ENCODE measurements at places on chromosomes 7 and 10.

- DNase-seq: no peak
Observed at GRCh38 chr7:17940951-17941431, 697 bp upstream of the SNX13 start.

DNA sequence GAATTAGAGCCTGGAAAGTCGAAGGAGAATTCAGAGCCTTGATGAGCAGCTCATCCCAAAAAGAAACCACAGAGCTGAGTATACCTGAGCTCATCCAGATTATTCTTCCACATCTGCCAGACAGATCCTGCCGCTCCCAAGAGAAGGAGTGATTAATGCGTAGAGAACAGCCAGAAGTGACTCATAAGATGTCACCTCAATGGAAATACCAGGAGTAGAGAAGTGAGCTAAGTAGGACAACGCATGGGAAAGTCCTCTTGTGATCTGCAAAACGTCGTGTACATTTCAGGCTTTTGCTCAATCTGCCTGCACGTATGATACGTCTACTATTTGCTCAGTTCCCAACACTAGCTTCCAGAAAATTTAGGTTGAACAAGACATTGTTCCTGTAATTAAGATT is 230.5 kb upstream of the AUTS2 start:
- peak; percentile 76 for DNase-seq

DNA sequence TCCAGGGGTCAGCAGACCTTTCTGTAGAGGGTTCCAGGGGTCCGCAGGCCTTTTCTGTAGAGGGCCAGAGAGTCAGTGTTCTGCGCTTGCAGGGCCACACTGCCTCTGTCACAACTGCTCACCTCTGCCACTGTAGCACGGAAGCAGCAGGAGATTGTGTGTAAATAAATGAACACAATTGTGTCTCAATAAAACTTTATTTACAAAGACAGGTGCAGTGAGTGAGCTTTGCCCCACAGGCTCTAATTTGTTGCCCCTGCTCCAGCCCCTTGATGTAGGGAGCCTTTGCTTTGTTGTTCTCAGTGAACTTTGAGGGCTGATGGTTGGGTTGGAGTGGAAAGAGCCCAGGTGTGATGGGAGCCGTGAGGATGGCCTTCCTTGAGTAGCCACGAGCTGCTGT is 67.8 kb downstream of the MGMT start:
- DNase-seq: no peak

DNA sequence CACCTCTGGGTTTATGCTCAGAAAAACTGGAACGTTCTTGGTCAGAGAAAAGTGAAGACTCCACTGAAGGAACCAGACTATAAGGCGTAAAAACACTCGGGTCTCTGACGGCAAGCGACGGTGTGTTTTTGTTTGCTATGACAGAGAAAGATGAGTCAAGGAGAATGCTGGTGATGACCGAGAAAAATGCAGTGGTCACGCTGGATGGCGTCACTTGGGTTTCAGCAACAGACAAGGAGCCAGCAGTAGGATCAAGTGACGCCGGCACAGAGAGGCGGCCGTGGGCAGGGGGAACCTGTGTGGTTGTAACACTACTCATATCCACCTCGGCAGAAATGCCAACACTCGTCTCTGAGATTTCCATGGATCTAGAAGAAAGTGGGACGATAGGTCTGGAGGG is 63.4 kb downstream of the KIAA1549 start:
- no peak for DNase-seq

- no peak for DNase-seq
Observed at GRCh38 chr7:132446260-132446659, 130.0 kb downstream of the PLXNA4 start.

DNA sequence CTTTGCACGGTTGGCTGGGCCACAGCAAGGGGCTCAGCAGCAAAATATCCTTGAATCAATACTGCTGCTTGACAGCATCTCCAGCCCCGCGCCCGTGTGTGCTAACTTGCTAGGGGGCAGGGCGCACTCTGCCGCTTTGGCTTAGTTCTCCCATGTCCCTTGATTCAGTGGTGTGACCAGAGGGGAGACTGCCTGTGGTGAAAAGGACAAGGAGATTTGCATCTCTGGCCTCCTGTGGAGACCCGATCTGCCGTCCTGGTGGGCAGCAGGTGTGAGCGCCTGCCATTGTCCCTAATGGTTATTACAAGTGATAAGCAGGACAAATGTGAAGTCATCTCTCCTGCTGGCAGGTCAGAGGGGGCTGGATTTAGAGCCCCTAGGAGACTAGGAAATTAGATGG is 500.2 kb upstream of the GALNT17 start:
- DNase-seq: no peak

- no peak for DNase-seq
Observed at GRCh38 chr7:104993217-104993862, 20.7 kb upstream of the KMT2E start.

GRCh38 chr10:42941790-42942189 is 135.1 kb upstream of the RET start:
- no peak for DNase-seq

DNA sequence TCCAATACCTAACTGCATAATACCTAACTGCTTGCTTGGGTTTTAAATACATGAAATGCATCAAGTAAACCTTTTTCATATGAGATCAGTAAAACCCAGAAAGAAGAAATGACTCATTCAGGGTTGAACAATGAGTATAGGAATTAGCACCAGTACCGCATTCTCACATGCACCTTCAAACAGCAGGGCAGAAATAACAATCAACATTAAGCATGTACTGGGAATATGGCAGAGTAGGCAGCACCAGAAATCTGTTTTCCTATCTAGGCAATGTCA is 850.3 kb upstream of the SORCS1 start:
- DNase-seq: no peak

- no peak for DNase-seq
Observed at GRCh38 chr7:97298561-97298960, 181.1 kb downstream of the SDHAF3 start.

DNA sequence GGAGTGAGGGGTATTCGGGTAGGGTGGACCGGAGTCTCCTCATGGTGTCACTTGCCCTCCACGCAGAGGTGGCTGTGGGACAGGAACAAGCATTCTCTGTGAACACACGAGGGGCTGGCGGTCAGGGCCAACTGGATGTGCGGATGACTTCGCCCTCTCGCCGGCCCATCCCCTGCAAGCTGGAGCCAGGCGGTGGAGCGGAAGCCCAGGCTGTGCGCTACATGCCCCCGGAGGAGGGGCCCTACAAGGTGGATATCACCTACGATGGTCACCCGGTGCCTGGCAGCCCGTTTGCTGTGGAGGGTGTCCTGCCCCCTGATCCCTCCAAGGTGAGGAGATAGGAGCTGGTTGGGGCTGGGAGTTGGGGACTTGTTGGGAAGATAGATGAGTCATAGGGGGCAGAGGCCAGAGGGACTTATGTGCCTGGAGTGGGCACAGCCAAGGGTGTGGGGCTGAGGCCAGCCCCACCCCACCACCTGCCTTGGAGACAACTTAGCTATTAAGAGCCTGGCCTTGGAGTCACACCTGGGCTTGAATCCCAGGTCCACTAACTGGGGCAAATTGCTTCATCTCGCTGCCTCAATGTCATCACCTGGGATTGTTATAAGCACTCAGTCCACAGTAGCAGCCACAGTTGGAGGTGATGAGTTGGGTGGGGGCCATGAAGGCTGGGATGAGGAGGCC is 13.9 kb downstream of the FLNC start:
- no peak for DNase-seq

DNA sequence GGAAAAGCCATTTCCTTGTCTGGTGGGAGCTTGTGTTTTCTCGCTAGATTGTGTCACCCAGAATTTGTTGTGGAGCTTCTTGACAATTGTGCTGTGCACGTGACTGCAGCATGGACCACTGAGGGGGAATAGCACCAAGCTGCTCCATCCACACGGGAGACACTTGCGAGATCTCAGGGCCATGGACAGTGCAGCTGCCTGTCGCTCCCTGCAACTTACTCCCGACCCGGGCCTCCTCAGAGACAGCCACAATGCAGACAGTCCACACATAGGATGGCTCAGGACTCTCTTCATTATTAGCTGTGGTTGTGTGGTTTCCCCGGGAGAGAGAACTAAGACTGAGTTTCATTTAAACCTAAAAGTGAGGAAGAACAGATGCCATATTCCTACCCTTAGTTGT is 673.2 kb upstream of the GALNT17 start:
- DNase-seq: no peak

GRCh38 chr7:92052684-92053083 is 81.6 kb downstream of the CYP51A1 start:
- no peak for DNase-seq

- no peak for DNase-seq
Observed at GRCh38 chr10:110764793-110765512, 106.8 kb upstream of the PDCD4 start.

GRCh38 chr7:102393467-102393866 is 2.7 kb upstream of the PRKRIP1 start:
- no peak for DNase-seq

GRCh38 chr10:132538031-132538789 is 623 bp downstream of the INPP5A start:
- DNase-seq: no peak

GRCh38 chr7:47818796-47819606 is 129.3 kb downstream of the PKD1L1 start:
- peak; percentile 74 for DNase-seq

- DNase-seq: no peak
Observed at GRCh38 chr7:55148571-55148970, 129.8 kb downstream of the EGFR start.

DNA sequence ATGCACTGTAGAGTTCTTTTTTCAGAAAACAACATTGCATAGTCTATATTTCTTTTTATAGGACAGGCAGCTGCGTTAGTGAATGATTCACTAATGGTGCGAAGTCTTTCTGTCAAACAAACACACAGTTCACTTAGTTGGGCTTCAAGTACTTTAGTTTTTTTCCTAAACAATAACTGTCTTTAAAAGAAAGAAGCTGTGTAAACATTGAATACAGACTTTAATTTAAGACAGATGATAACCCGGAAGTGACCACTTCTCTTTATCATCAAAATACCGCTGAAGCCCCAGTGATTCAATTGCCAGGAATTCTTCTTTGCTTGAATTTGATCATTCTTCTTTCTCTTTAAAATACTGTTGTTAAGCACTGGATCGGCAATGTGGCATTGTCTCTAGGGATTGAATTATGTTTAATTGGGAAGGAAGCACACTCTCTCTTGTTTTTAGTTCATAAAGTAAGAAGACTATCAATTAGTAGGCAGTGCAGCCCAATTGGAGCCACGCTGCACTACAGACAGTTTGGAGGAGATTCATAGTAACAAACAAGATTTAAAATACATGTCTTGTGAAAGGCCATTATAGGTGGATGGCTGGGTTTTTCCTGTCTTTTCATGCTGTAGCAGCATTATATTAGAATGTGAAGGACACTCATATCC is 30.4 kb downstream of the CNTNAP2 start:
- peak; percentile 2 for DNase-seq

- no peak for DNase-seq
Observed at GRCh38 chr10:72561745-72562166, 64.1 kb downstream of the MICU1 start.

DNA sequence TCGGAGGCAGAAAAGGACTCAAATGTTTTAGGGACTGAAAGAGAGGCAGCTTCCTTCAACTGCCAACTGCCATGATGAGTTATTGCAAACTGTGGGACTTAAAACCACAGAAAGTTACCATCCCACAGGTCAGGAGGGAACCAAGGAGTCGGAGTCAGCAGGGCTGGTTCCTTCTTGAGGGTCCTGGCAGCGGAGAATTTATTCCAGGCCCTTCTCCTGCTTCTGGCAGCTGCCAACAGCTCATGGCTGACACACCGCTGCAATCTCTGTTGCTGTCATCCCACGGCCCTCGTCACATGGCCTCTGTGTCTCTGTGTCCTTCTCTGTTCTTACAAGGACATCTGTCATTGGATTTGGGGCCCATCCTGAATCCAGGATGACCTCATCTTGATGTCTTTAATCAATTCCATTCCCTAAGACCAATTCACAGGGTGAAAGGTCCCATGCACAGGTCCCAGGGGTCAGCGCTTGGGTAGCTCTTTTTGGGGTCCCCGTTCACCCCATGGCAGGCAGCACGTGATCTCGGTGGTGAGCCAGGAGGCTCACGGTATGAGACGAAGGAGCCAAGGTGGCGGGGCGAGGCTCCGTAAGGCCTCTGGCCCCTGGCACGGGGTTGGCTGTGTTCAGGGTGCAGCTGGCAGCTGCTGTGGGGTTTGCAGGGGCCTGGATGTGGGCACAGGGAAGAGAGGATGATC is 27.4 kb upstream of the PSMG3 start:
- no peak for DNase-seq

GRCh38 chr7:93212881-93213280 is 13.4 kb downstream of the HEPACAM2 start:
- no peak for DNase-seq

DNA sequence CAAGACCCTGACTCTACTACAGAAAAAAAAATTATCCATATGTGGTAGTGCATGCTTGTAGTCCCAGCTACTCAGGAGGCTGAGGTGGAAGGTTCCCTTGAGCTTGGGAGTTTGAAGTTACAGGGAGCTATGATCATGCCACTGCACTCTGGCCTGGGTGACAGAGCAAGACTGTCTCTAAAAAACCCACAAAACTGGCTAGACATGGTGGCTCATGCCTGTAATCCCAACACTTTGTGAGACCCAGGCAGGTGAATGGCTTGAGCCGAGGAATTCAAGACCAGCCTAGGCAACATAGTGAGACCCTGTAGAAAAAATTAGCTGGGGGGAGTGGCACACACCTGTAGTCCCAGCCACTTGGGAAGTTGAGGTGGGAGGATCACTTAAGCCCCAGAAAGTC is 32.9 kb upstream of the CHST3 start:
- DNase-seq: no peak

- no peak for DNase-seq
Observed at GRCh38 chr7:4833691-4834600, 27.9 kb downstream of the PAPOLB start.

GRCh38 chr10:132497063-132497680 is 40.4 kb upstream of the INPP5A start:
- no peak for DNase-seq

- no peak for DNase-seq
Observed at GRCh38 chr7:55526770-55527169, 45.5 kb downstream of the VOPP1 start.

DNA sequence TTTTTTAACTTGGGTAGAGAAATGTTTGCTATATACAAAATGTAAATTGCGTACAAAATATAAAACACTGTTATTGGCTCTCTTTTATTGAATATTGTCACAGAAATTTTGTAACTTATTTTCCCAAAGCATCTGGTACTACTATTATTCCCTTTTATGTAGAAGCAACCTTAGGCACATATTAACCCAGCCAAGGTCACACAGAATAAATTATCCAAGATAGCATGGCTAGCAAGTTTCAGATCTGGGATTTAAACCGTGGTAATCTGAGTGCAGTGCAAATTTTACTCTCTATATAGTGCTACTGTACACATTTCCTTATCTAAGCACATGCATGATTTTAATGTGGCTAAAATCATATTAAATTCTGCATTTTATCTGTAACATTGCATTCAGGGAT is 1190.5 kb upstream of the LRRTM3 start:
- no peak for DNase-seq

- peak; percentile 66 for DNase-seq
Observed at GRCh38 chr10:132961787-132962622, 19.6 kb upstream of the CFAP46 start.

DNA sequence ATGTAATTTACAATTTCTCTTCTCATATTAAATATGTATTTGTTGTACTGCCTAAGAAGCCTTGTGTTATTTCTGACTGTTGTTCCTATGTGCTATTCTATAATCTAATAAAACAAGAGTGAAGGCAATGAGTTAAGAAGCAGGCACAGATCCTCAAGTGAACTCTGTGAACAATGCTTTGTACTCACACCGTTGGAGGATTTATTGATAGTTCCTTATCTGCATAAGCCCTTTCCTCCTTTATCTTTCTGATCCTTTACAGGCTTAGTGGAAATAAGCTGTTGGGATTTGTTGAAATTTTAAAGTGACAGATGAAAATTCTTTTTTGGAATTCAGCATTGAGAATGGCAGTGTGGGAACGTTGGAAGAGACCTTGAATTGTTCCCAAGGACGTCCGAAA is 329.6 kb upstream of the NPVF start:
- DNase-seq: no peak
